ENCODE measurements at places on chromosomes 12 and 14. TPM values are rescaled to one million over a fixed set of nuclear protein-coding genes. Genes with fewer than 3 reads are reported as not detected.

The LRFN5 gene
- 6.5 TPM for polyA plus RNA-seq

The CCDC177 gene
- polyA plus RNA-seq: not detected

The NXPH4 gene
- polyA plus RNA-seq: 1.8 TPM

The OR10A7 gene
- polyA plus RNA-seq: not detected

The RAD51AP1 gene
- polyA plus RNA-seq: 10.9 TPM

DNA sequence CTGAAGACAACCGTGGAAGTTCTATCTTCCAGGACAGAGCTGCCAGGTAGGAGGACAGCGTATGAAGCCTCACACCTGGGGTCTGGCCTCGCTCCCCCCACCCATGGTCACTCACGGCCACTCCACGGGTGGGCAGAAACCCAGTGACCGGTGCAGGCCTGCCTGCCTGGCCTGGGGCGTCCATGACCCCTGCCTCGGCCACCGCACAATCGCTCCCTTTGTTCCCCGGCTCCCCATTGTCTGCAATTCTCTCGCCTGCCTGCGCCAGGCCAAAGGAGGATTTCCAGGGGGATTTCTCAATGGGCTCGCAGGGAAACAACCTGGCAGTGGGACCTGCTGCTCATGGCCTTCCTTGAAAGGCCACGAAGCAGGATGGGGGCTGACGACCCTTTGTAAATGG lies 22.6 kb downstream of the CCDC85C start:
- DNase-seq: no peak

- DNase-seq: peak; percentile 74
These were observed 1.6 kb downstream of the SUDS3 start for GRCh38 chr12:118377884-118378470.

DNA sequence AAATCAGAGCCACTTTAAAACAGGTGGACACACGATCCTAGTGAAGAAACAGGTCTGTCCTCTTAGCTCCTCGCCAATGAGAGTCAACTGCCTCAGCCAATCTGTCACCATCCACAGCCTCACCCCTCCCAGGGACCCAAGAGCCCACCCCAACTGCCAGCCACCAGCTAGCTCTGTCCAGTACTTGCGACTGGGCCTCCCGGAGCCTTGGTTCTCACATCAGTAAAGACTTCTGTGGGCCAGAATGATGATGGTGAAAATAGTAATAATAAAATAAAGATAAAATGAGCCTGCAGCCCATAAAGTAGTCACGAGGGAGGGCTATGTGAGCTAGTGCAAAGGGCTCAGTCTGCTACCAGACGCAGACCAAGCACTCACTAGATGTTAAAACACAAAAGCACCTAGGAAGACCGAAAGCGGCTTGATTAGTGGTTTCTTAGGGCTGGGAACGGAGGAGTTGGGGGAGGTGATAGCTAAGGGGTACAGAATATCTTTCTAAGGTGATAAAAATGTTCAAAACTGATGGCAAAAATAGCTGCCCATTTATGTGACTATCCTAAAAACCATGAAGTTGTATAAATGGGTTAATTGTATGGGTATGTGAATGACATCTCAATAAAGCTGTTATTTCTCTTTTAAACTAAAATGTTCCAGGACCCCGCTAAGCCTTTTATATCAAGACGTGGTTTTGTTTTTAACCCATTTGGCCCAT lies 39.8 kb downstream of the ACTN1 start:
- DNase-seq: no peak

- no peak for DNase-seq
These were observed 3.0 kb upstream of the TCHP start for GRCh38 chr12:109897029-109897428.

GRCh38 chr14:43285575-43285974 lies 1221.5 kb downstream of the FSCB start:
- no peak for DNase-seq

- no peak for DNase-seq
These were observed 12.6 kb upstream of the LGALS3 start for GRCh38 chr14:55116246-55117030.

GRCh38 chr12:89544022-89544421 lies 18.2 kb upstream of the POC1B start:
- no peak for DNase-seq

GRCh38 chr14:91371011-91371989 lies 46.3 kb downstream of the CCDC88C start:
- DNase-seq: no peak

- no peak for DNase-seq
These were observed 202.6 kb upstream of the AVPR1A start for GRCh38 chr12:63353559-63353958.
